ENCODE measurements at places on chromosomes 7 and 10.

DNA sequence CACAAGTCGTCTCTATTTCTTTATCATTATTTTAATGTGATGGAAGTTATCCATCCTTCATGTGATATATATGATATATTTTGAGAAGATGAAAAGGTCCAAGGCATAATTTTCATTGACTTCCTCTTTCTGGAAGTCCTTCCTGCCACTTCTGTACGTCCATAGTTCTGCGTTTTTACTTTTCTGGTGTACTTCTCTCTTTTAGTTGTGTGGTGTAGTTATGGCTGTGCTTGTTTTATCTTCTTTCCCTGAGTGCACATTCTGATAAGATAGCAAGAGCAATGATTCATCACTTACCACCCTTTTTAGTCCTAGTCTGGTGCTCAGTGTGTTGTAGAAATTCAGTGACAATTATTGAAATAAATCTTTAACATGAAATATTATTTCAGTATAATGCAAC, 231.3 kb upstream of the FERD3L start:
- DNase-seq, result no peak

DNA sequence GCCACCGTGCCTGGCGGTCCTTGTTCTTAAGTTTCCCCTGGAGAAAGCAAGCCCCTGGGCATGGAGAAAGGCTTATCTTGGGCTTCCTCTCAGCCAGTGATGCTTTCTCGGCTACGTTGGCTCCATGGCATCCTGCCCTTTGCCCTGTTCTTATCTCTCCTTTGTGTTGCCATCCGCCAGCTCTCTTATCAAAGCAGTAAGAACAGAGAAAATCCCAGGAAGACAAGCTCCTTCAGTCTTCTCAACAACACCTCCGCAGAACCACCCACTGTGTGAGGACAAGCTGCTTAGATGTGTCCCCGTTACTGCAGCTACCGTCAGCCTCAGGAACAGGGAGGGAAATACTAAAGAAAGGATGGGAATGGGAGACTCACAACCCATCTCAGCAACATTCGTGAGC, 3.3 kb downstream of the PLEKHS1 start:
- no peak for DNase-seq

DNA sequence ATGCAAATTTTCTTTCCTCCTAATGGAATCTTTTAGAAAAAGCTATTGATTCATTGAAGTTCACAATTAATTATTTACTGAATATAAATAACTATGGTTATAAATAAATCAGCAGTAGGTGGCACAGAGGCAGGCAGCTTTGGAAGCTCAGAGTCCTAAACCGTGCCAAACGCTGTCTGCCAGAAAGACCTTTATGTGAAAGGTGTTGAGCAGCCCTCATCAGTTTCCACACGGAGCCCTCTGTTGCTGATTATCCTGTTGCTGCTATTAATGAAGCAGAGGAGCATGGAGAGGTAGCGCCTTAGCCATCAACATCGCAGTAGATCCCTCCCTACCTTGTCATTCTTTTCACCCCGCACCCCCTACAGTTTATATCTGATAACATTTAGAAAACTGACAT, 51.0 kb downstream of the RTKN2 start:
- DNase-seq, result no peak

GRCh38 chr10:30041196-30042105, 17.9 kb downstream of the JCAD start:
- no peak for DNase-seq

- no peak for DNase-seq
Measured at GRCh38 chr10:51124852-51125251, 50.6 kb downstream of the PRKG1 start.

DNA sequence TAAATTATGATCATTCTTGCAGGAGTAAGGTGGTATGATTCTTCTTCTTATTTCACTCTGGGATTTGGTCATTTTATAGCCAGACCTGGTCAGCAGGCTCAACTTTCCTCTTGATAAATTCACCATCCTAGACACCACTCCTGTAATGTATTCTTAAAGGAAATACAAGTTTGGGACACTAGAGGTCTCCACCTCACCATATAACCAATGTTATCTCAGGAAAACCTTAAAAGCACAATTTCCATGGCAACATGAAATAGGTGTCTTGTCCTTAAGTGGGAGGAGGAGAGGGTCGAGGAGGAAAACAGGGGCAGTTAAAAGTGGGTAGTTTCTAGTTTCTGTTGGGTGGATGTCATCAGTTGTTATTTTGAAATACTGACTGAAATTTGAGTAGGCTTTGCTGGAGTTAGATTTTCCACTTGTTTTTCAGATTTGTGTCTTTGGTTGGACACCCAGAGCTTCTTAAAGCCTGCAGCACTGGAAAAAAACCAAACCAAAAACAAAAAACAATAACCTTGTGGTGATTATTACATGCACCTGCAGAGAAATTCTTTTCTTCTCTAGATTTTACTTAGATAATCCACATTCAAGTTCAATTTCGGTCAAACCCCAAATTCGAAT, 163.1 kb downstream of the PRKCQ start:
- DNase-seq, result no peak
